ENCODE measurements at places on chromosomes 7 and 10.

DNA sequence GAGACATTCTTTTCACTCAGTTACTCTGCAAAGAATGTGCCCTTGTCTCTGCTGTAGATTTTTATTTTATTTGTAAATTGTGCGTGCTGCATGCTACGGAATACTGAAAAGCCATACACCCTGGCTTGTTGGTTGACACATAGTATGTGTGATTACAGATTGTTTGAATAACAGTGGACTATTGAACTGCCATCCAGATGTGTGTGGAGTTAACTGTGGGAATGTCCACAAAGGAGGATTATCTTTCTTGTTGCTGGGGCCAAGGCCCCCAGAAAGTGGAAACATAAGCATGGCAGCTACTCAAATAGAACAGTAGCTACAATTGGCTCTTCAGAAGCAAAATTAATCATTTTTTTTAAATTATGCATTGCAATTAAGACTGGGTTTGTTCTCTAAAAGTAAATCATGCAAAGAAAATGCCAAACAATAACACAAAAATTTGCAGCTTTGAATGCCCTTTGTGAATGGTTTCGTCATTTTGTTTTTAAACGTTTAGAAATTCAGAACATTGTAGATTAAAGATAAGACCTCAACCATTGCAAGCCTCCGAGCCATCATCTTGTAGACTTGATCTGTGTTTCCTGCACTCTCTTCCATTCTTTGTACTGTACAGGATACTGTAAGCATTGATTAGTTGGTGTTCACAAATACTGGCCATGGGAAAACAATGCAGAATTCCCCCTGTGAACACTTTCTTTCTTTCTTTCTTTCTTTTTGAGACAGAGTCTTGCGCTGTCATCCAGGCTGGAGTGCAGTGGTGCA lies 210.3 kb upstream of the TCF7L2 start:
- no peak for DNase-seq

- DNase-seq: no peak
Observed at GRCh38 chr10:21100190-21100589, 203.1 kb upstream of the NEBL start.

DNA sequence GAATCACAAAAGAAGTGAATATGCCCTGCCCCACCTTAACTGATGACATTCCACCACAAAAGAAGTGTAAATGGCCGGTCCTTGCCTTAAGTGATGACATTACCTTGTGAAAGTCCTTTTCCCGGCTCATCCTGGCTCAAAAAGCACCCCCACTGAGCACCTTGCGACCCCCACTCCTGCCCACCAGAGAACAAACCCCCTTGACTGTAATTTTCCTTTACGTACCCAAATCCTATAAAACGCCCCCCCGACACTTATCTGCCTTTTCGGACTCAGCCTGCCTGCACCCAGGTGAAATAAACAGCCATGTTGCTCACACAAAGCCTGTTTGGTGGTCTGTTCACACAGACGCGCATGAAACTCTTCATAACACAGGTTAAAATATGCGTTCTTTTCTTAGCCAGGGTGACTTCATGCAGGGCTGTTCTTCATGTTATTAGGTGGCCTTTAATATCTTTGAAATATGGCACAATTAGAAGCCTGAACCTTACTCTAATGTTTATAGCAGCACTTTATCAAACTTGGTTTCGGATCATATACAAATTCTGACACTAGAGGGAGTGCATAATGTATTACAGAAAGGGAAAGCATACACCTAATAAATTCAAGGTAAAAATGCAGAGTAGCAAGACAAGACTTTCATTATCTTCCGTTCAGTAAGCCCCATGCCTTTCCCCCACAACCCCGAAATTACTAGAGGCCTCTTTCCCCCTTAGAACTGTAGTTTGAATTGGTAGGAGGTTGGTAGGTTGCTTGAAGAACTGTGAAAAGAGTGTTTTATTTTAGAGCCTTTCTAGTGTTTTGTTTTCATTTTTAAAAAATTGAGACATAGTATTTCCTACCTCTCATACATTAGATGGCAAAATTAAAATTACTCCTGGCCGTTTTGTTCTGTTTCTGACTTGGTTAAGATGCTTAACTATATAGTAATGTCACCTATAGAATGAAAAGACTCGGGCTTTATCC lies 117.9 kb downstream of the NPY start:
- DNase-seq: peak; percentile 7

GRCh38 chr10:59454171-59454919 lies 92.0 kb upstream of the FAM13C start:
- no peak for DNase-seq

DNA sequence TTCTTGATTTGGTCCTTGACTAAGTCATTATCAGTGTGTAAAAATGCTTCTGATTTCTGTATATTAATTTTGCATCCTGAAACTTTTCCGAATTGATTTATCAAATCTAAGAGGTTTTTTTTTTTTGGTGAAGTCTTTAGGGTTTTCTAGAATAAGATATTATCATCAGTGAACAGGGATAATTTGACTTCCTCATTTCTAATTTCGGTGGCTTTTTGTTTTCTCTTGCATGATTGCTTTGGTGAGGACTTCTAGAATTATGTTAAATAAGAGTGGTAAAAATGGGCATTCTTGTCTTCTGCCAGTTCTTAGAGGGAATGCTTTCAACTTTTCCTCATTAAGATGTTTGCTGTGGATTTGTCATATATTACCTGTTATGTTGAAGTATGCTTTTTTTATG lies 170.5 kb downstream of the CCDC7 start:
- DNase-seq: no peak

GRCh38 chr10:88228130-88228529 lies 355.0 kb downstream of the RNLS start:
- peak; percentile 85 for DNase-seq

Measured in suppressor macrophage treated with lipopolysaccharide for 4 hours (primary cell).